Mammary epithelial cell (primary cell): ENCODE measurements at places on chromosomes 11 and 22. TPM values are rescaled to one million over a fixed set of nuclear protein-coding genes. Genes with fewer than 3 reads are reported as not detected.

Gene MS4A6E
- total RNA-seq = not detected

Gene DDX25
- not detected in 2 replicates for total RNA-seq

Gene KDM4D
- total RNA-seq = 1.0 TPM

Gene OR51I1
- not detected in 2 replicates for total RNA-seq

Gene SLC1A2
- total RNA-seq = 0.09 TPM in 1 of 2 replicates, not detected in the other

Gene HBG1
- not detected for total RNA-seq

Gene SLC7A4
- 1.7 TPM for total RNA-seq

Gene FUT4
- total RNA-seq = 1.2 TPM

Gene HYLS1
- 4.3 and 8.8 TPM in 2 replicates for total RNA-seq

Gene GAS2
- 1.3 and 1.4 TPM in 2 replicates for total RNA-seq

Gene MYOD1
- not detected in 2 replicates for total RNA-seq

Gene OR5A1
- not detected for total RNA-seq

Gene NELL1
- total RNA-seq = not detected in 2 replicates

Gene TRPM5
- total RNA-seq = not detected

DNA sequence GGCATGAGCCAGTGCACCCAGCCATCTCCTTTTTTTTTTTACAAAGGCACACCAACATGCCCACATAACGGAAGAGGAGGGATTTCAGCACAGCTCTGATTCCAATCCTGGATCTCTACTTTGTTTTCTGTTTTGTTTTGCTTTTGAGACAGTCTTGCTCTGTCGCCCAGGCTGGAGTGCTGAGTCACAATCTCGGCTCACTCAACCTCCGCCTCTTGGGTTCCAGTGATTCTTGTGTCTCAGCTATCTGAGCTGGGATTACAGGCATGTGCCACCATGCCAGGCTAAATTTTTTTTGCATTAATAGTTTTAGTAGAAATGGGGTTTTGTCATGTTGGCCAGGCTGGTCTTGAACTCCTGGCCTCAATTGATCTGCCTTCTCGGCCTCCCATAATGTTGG lies 28.1 kb downstream of the VSTM5 start:
- peak; percentile 25 for DNase-seq

GRCh38 chr11:88303037-88303436 lies 34.5 kb downstream of the CTSC start:
- DNase-seq = no peak

DNA sequence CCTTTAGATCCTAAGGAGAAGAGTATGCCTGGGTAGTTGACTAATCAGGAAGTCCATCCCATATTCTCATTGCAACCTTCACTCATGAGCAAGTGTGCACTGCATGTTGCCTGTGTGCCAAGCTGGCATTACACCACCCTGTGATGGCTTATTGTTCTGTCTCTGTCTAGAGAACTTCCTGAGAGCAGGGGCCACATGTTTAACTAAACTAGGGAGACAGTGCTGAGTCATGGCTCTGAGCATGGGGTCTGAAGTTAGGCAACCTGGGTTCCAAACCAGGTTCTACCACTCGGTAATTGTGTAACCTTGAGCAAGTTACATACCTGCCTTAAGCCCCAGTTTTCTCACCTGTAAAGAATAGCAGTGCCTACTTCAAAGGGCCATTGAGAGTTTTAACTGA lies 39.6 kb downstream of the CSNK2A3 start:
- DNase-seq = peak; percentile 93

DNA sequence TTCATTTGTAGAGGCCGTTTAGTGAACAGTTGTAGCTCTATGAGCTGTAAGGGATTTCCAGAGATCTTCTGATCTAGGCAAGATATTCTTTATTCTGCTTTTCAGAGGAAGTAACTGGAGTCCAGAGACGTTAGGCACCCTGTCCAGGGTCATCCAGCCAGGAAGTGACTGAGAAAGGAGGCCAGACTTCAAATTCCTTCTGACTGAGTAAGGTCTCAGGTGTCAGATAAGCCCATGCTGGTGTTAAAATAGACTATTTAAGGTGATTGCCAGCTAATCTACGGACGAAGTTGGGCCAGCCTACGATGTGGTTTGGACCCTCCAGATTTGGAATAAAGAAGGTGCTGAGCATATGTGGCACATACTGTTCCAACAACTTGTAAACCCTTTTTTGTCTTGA lies 54.6 kb downstream of the GRIK4 start:
- peak; percentile 48 for DNase-seq

DNA sequence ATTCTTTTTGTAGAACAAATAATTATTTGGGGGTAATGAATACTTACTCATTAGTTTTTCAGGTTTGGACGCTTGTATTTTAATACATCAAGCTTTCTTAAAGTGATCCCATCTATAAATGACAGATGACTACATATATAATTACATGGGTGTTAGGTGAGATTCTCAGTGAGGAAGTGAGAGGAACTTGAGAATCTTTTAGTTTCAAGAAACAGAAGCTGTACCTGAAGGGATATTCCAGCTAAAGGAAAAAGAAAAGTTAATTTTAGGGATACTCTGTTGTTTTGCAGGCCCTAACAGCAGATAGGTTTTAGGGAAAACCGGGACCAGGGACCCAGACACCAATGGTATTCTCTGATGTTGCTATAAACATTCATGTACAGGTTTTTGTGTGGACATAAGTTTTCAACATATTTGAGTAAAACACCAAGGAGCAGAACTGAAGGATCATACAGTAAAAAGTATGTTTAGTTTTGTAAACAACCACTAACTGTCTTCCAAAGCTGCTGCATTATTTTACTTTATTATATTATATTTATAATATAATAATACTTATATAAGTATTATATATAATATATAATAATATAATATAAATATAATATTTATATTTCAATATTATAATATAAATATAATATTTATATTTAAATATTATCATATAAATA lies 24.1 kb upstream of the PHOX2A start:
- no peak for DNase-seq

- no peak for DNase-seq
Measured at GRCh38 chr11:42593441-42593840, 718.4 kb upstream of the API5 start.

- no peak for DNase-seq
Measured at GRCh38 chr22:25406510-25407210, 157.8 kb upstream of the GRK3 start.

DNA sequence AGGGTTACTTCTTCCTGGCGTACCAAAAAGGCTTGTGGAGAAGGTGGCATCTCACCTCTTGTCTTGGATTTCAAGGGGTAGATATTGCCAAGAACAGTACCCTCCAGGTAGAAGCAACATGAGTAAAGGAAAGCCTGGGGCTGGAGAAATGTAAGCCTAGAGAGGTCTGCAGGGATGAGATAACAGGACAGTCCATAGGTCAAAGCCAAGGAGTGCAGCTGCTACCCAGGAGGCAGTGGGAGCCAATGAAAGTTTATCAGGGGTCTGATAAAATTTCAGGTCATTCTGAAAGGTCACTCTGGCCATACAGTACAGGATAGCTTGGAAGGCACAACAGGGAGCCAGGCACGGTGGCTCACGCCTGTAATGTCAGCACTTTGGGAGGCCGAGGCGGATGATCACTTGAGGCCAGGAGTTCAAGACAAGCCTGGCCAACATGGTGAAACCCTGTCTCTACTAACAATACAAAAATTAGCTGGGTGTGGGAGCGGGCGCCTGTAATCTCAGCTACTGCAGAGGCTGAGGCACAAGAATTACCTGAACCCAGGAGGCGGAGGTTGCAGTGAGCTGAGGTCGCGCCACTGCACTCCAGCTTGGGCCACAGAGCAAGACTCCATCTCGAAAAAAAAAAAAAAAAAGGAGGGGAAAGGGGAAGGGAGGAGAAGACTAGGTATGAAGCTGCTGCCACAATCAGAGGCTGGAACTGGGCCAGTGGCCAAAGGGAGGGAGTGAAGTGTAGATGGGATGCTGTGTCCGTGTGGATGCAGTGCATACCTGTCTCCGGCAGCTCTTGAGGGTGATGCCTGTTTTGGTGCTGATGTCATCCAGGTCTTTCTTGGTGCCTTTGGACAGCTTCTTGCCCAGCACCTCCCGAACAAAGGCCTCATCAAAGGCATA lies 1.2 kb downstream of the FIBP start:
- no peak for DNase-seq

DNA sequence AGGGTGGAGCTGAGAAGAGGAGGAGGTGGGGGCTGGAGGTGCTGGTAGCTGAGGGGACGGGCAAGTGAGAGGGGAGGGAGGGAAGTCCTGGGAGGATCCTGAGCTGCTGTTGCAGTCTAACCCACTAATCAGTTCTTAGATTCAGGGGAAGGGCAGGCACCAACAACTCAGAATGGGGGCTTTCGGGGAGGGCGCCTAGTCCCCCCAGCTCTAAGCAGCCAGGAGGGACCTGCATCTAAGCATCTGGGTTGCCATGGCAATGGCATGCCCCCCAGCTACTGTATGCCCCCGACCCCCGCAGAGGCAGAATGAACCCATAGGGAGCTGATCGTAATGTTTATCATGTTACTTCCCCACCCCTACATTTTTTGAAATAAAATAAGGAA lies 24.4 kb downstream of the FADS3 start:
- DNase-seq = no peak

DNA sequence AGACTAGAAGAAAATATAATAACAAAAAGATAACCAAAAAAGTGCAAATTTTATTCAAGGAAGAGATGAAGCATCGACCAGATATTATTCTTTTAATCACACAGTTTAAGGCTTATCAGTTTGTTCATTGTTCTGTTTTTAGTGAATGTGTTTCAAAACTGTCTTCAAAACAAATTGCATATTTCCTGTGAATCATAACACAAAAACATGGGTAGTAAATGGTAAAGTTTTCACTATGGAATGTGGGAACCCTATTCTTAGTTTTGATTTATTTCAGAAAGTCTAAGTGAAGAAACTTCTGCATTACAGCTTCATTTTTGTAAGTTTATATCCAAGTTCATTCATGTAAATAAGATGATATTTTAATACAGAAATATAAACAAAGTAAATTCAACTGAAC lies 207.6 kb upstream of the LUZP2 start:
- DNase-seq = no peak

- peak; percentile 46 for DNase-seq
Measured at GRCh38 chr22:39995393-39996252, 869 bp downstream of the FAM83F start.

- DNase-seq = peak; percentile 37
Measured at GRCh38 chr11:113519989-113520613, 44.9 kb upstream of the DRD2 start.

DNA sequence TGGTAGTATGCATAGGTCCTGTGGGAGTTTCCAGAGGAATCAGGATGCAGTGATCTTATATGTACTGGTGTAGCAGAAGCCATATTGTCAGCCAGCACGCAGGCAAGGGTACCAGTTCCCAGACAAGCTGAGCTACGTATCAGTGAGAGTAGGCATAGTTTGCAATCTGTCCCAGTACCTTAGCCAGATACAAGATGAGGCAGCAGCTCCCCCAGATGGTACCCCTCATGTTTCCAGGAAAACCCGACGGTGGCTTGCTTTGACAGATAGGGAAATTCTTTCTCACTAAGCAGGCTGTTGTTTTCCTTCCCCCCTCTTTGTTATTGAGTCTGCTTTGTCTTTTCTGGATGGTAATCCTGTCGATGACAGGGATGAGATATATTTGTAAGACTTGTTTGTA lies 109.7 kb upstream of the RRM1 start:
- no peak for DNase-seq

DNA sequence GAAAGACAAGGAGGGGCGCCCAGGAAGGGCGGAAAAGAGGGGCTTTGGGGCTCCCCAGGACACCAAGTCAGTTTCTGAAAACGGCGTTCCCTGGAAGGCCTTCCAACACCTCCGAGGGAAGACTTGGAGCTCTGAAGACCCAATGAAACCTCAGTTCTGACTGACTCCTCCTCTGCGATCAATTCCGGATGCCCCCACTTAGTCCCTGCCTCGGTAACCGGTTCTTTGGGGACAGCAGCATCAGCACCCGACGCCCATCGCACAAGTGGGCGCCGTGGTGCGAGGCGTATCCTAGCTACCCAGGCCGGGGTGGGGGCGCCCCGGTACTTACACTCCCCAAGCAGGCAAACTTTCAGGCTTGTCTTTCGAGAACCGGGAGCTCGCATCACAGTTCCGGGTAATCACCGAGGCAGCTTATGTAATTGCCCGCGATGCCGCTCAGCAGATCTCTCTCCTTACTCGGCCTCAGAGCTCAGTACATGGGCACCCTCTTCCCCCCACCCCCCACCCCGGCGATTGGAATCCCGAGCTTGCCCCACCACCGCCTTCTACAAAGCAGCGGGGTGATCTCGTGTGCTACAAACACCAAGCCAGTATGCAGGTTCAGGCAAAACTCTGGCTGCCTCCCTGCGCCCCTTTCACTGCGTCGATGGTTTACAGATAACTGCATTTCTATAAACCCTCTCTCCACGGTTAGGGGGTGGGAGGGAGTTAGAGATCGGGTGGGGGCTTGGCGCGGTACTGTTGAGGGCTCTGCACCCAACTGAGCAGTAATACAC lies 2.0 kb downstream of the TENM4 start:
- DNase-seq = peak; percentile 51

DNA sequence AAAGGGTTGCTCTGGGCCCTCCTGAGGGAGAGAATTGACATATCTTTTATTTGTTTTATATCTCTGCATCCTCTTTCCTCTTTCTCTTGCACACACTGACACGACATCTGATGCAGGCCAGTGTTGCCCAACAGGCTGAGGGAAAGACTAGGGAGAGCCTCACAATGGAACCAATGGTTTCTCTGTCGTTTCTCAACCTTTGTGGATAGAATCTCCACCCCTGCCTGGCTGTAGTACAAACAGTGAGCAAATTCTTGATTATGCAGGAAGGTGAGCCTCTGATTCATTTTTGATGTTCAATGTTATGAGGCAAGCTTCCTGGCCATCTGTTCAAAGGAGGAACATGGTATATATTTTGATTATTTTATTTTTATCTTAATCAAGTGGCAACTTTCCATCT lies 49.8 kb upstream of the PLET1 start:
- peak; percentile 94 for DNase-seq

- DNase-seq = no peak
Measured at GRCh38 chr11:63274776-63275175, 31.4 kb upstream of the SLC22A25 start.
